Lung (tissue), 17 donors: ENCODE measurements at places on chromosomes 1 and 21.

GRCh38 chr1:232327899-232328298 lies 302.0 kb downstream of the SIPA1L2 start:
- DNase-seq, result no peak

GRCh38 chr21:10466200-10466599 lies 55.2 kb upstream of the TPTE start:
- DNase-seq, result no peak

GRCh38 chr1:67559222-67559700 lies 125.7 kb upstream of the GADD45A start:
- DNase-seq, result peak; percentile 47

DNA sequence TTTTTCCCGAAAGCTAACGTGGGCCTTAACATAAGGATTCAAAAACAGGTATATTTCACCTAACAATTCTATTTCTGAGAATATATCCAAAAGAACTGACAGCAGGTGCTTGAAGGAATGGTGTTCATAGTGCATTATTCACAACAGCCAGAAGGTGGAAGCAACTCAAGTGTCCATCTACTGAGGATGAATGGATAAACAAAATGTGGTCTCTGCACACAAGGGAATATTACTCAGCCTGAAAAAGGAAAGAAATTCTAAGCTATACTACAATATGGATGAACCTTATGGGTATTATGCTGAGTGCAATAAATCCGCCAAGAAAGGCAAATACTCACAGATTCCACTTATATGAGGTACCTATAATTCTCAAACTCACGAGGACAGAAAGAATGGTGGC lies 6.1 kb upstream of the RIPPLY3 start:
- DNase-seq, result no peak

DNA sequence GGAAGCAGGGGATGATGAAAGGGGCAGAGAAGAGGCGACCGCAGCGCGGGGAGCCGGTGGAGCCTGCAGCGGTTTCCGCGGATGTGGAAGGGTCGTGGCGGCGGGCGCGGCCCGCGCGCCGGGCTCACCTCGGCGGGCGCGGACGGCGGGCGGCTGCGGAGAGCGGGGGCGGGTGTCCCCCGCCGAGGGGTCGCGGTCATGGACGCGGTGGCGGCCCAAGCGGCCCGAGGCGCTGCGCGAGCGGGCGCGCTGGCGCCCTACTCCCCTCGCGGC lies 572 bp downstream of the LPGAT1 start:
- peak; percentile 24 for DNase-seq

DNA sequence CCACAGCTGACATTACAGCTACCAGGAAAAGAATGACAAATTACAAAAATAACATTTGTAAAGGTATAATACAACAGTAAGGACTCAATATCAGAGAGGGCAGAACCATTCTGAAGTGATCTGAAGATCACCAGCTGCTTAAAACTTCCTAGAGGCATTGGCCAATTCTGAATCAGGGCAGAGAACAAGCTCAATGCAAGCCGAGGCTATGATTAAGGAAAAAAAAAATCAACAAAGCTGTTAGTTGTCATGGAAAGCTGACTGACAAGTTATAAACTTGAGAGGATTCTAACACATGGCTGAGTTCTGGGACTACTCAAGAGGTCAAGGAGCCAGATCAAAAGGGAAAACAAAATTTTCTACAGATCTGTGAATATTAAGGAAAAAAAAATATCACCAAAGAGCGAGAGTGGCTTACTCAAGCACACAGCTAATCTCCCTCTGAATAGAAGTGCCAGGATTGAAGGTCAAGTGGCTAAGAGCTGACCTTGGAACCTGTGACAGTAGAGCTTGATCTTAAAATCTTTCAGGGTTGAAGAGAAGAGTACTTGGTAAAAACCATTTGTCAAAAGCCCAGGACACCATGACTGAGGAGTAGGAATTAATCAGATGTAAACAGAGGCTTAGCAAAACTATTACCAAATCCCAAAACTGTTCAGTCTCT lies 383.4 kb downstream of the USP25 start:
- DNase-seq, result peak; percentile 20
